ENCODE measurements at places on chromosomes 6 and 20.

DNA sequence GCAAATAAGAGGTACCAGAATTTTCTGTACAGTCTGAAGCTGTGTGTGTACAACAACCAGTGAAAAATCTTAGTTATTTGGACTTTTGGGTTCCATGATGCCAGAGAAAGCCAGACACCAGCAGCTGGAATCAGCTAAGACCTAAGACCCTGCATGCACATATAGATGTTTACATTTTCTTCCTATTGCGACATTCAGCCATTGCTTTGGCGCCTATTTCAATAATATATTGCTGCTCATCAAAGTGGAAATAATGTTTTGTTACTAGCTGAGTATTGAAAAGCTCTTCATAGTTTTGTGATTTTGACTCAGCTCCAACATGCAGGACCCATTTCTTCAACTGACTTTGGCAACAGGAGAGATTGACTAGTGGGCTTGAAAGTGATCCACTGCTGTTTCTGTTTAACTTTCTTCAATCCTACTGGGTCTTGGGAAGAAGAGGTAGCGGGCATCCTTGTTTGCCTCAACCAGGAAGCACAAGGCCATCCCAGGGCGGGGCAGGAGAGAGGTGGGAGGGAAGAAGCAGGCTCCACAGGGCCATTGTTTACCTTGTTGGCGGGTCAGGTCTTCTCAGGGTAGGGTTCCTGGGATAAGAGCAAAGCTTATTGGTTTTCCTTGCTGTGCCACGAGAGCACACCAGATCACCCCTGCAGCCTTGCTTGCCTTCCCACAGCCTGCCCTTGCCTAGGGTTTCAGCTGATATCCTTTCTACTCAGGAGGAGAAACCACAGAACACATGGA, 101.3 kb upstream of the ESR1 start:
- DNase-seq = no peak

- DNase-seq = no peak
These were observed 17.5 kb upstream of the MRGBP start for GRCh38 chr20:62778601-62779416.

DNA sequence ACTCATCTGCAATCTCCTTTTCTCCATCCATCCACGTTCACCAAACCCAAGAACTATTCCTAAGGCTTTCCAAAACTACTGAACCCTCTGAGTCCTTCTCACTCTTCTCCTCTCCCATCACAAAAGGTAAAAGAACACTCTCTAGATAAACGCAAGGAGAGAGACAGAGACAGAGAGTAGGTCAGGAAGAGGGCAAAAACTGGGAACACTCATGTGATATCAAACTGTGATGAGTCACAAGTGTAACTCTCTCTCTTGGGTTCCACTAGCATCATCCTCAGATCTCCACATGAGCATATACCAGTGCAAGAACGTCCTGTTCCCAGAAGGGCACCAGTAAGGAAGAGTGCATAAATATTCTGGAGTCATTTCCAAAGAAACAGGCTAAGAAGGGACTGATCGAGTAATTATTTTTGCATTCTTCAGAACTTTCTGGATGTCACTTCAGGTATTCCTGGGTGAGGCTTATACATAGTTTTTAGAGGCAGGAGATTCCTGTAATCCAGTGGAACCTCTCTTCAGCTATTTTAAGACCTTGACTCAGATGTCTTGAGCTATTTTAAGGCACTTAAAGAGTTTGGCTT, 47.3 kb upstream of the STXBP5 start:
- no peak for DNase-seq

DNA sequence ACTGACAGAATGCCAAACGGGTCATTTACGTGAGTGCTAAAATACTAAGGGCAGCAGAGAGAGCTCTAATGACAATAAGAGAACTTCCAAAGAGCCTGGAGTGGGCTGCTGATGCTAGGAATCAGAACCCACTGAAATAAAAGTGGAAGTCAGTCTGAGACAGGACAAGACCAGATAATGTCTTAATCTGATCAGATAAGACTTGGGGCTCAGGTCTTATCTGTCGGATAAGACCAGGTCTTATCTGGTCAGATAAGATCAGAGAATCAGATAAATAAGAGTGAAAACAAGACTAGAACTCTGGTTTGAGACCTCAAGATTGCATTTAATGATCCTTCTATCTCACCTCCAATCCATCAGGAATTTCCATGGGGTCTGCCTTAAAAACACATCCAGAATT, 18.6 kb downstream of the LRP11 start:
- DNase-seq = no peak

- no peak for DNase-seq
These were observed 79.4 kb upstream of the EPHA7 start for GRCh38 chr6:93498713-93499112.

- DNase-seq = no peak
These were observed 171.6 kb downstream of the THBS2 start for GRCh38 chr6:169082093-169082492.

DNA sequence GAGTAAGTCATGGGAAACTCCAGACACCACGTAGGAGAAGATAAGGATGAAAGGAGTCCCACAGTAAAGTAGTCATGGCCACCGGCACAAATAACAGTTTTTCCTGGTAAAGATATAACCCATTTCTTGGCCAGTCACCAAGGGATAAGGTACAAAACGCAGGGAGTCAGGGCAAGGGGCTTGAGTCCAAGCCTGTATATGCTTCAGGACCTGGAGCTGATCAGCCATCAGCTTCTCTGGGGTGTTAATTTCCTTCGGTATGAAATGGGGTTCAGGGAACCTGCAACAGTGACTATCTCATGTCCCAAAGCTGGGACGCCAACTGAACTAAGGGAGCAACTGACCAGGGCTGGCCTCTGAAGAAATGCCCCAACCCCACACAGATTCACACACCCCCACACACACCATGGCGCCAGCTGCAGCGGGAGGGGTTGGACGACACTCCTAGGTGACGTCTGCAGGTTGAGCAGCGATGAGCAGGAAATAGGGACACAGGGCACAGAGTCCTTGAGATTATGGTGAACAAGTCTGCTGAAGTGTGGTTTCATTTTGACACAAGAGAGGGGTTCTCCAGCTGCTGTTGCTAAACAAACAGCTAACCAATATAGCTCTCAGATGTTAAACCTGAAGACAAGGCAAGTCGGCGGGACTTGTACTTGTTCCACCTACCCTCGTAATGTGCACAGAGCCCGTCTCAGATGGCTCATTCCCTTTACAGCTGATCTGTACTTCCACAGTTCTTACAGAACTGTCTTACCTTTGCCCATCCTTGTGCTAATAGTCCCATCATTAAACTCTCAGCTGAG, 7.4 kb upstream of the ADTRP start:
- no peak for DNase-seq

DNA sequence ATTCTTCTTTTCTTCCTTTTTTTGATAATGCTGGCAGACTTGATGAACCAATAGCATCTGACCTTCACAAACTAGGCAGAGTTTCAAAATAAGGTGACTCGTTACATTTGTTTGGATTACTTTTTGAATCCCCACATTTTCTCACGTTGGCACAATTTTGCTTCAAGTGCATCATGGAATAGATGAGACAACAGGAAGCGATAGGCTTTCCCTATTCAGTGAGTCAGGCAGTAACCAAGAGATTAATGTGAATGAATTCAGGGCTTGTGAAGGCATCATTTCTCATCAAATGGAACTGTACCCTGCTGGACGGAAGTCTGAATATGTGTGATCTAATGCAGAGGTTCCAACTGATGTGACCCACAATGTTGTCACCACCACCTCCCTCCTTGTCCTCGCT, 10.7 kb downstream of the RFPL4B start:
- no peak for DNase-seq

DNA sequence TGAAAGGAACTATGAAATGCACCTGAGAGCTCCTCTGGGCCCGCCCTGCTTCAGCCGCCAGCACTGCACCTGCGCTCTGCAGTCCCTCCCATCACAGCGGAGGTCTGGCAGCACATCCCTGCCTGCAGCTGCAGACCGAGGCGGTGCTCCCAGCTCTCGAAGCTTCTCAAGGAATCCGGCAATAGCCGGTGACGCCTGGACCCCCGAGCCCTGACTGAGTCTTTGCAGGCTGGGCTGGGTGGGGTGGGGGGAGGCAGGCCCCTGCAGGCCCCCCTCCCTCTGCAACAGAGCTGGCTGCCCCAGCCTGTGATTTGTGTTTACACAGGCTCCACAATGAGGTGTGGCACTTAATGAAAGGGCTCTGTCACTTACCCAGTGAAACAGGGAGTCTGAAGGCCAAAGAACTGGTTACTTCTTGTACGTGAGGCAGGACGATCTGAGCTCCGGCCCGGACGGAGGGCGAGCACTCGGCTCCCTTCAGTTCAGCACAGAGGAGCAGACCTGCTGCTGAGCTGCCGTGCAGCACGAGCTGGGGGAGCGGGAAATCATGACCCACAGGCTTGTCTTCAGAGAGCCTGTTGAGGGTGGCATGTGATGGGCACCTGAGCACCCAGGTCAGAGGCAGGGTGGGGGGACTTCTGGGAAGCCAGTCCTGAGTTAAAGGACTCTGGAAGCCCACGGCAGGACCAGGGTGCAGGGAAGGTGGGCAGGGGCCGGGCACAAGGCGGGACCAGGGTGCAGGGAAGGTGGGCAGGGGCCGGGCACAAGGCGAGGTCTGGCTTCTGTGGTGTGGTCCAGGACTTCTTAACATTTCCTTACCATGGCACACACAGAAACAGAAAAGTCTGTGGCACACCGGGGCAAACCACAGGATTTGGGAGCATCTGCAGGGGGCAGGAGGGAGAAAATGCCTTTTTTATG, 192.3 kb upstream of the THBS2 start:
- DNase-seq = no peak

DNA sequence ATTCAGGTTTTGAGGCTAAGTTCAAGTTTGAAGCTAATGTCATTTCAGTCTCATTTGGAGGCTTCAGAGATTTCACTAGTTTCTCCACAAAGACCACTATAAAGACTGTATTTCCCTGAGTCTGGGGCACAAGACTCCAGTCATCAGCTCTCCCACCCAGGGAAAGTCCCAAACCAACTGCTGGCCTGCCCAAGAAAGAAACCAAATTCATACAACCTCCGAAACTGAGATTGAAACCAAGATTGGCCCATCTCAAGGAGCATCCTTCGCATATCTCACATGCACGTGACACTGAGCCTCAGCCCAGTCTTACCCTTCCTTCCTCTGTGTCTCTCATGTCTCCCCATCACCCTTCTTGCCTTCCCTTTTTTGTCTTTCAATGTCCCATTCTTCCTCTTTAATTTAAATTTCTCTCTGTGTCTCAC, 3.5 kb upstream of the LTA start:
- no peak for DNase-seq
